ENCODE measurements at places on chromosomes 5 and 9. TPM values are rescaled to one million over a fixed set of nuclear protein-coding genes. Genes with fewer than 3 reads are reported as not detected.

GRCh38 chr5:78811121-78811817, 162.7 kb upstream of the LHFPL2 start:
- H3K27me3 ChIP-seq: no peaks in the 10 kb centered on the region
- peaks cover 7% of the 10 kb centered on the region for H3K4me1 ChIP-seq
- no peak overlapping the region for H3K27ac ChIP-seq
- H3K4me3 ChIP-seq: no peak overlapping the region

GRCh38 chr9:95085861-95086563, 231.5 kb downstream of the FANCC start:
- DNase-seq: no peak
- no peak overlapping the region for H3K27ac ChIP-seq
- H3K27me3 ChIP-seq: no peaks in the 10 kb centered on the region
- H3K4me3 ChIP-seq: no peak overlapping the region
- H3K4me1 ChIP-seq: peaks cover 26% of the 10 kb centered on the region

- H3K36me3 ChIP-seq: no peaks in the 10 kb centered on the region
- no peak overlapping the region for H3K27ac ChIP-seq
- DNase-seq: no peak
- H3K27me3 ChIP-seq: no peaks in the 10 kb centered on the region
- H3K4me1 ChIP-seq: no peaks in the 10 kb centered on the region
Measured at GRCh38 chr5:6180231-6180872, 198.0 kb downstream of the MED10 start.

- no peak overlapping the region for H3K4me3 ChIP-seq
- DNase-seq: peak; percentile 87
- H3K36me3 ChIP-seq: no peaks in the 10 kb centered on the region
- H3K27ac ChIP-seq: peak overlapping the region; percentile 24
- H3K27me3 ChIP-seq: no peaks in the 10 kb centered on the region
Measured at GRCh38 chr9:111056538-111056937, 18.3 kb upstream of the LPAR1 start.

The MARCHF6 gene
- 97.6 TPM for polyA plus RNA-seq

The DMRT3 gene
- not detected for polyA plus RNA-seq

DNA sequence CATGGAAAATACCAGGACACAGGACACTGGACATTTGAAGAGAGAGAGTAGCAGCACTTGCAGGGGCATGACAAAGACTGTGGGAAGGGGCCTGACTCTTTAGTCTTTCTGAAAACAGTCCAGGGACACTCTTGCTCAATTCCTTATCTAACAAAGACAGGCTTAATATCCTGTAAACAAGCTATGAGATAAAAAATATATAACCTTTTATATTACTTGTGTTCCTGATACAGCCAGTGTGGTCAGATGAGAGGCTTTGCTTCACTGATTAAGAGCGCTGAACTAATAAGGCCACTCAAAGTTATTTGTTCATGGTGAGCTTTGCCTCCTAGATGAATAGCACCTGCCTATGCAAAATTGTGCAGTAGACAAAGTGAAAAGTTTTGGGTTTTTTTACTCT, 518.7 kb downstream of the LRRC70 start:
- H3K4me1 ChIP-seq: no peaks in the 10 kb centered on the region
- H3K36me3 ChIP-seq: no peaks in the 10 kb centered on the region
- H3K4me3 ChIP-seq: no peak overlapping the region
- no peak for DNase-seq
- H3K27ac ChIP-seq: no peak overlapping the region
- H3K27me3 ChIP-seq: no peaks in the 10 kb centered on the region

GRCh38 chr9:13963005-13963653, 350.8 kb downstream of the NFIB start:
- no peaks in the 10 kb centered on the region for H3K36me3 ChIP-seq
- H3K4me1 ChIP-seq: no peaks in the 10 kb centered on the region
- H3K27me3 ChIP-seq: no peaks in the 10 kb centered on the region
- no peak overlapping the region for H3K4me3 ChIP-seq

The C5 gene
- polyA plus RNA-seq: 1.9 TPM

DNA sequence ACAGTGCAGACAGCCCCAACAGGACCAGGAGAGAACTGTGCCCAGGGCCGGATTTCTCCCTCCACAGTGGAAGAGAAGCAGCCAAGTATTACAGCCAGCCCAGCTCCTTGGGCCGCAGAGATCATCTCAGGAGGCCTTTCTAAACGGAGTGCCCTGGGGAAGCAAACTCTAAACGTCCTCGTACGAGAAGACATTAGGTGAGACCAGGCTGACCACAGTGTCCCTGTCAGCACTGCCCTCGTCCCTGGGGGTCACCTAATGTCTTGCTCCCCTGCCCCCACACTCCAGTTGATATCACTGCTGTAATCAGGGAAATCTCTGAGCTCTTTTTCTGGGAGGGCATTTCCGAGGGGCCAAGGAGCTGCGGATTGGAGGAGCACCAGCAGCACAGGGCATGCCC, 6.5 kb downstream of the QRFP start:
- H3K27ac ChIP-seq: no peak overlapping the region
- H3K4me1 ChIP-seq: peaks cover 5% of the 10 kb centered on the region
- no peak for DNase-seq
- no peak overlapping the region for H3K4me3 ChIP-seq

DNA sequence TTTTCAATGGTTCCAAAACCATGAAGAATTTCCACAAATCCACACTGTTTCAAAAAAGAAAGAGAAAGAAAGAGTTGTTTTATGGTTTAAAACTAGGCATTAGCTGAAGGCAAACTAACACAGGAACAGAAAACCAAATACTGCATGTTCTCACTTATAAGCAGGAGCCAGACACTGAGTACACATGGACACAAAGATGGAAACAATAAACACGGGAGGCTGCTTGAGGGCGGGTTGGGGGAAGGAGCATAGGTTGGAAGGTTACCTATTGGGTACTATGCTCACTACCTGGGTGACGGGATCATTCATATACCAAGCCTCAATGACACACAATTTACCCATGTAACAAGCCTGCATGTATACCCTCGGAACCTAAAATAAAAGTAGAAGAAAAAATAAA, 45.0 kb downstream of the SEMA6A start:
- no peak overlapping the region for H3K27ac ChIP-seq
- H3K4me1 ChIP-seq: no peaks in the 10 kb centered on the region
- DNase-seq: no peak
- no peaks in the 10 kb centered on the region for H3K27me3 ChIP-seq

The WDR5 gene
- polyA plus RNA-seq: 28.0 TPM

The ADGRD2 gene
- polyA plus RNA-seq: not detected

The NR4A3 gene
- polyA plus RNA-seq: 8.2 TPM

GRCh38 chr5:147234825-147235635, at the start of gene STK32A:
Gene STK32A (plus strand): TSS chr5:147235026. CDS start chr5:147239635, 4,609 bp downstream.
- H3K27ac ChIP-seq: no peak within 1 kb of the TSS
- H3K36me3 ChIP-seq: no peaks in the 10 kb centered on the region
- H3K4me1 ChIP-seq: no peaks in the 10 kb centered on the region
- peak; percentile 10 for DNase-seq
- H3K4me3 ChIP-seq: peak within 1 kb of the TSS; percentile 48
- peaks cover 11% of the 10 kb centered on the region for H3K27me3 ChIP-seq

DNA sequence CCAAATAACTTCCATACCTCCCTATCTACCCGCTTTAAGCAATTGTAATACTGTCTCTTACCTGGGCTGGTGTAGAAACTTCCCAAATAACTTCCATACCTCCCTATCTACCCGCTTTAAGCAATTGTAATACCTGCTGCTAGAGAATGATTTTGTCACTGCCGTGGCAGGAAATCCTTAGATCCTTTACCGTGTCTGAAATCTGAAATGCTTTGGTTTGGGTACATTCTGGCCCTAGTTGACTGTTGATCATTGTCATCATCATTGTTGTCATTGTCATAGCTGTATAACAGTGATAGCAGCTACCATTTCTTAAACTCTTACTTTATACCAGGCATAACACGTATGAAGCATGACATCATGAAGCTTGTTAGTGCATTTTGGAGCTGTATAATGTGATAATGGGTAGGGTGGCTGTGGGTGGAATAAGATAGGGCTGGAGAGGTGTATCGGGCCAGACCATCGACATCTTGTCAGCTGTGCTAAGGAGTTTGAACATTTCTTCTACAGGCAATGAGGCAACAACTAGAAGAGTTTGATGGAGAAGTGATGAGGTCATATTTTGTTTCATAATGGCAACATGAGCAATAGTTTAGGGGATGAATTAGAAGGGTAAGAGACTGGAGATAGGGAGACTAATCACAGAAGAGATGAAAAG, 15.7 kb downstream of the PIP5K1B start:
- H3K4me1 ChIP-seq: no peaks in the 10 kb centered on the region
- DNase-seq: no peak
- H3K36me3 ChIP-seq: no peaks in the 10 kb centered on the region
- no peak overlapping the region for H3K4me3 ChIP-seq
- H3K27ac ChIP-seq: no peak overlapping the region

DNA sequence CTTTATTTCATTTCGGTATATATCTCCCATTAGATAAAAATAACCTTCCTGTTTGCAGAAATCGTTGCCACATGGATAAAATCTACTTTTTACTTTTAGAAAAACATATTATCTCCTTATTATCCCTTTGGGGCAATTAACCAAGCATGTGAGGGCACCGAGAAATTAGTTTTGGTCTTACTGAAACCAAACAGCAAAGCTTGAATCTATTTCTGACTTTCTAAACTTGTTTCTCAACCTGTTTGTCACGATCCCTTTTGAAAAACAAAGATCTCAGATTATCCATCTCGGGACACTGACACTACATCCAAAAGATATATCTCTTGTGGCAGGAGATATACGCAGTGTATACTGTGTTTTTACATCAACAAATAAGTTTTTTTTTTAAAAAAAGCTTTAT, 2.3 kb downstream of the TUT7 start:
- H3K4me1 ChIP-seq: peaks cover 5% of the 10 kb centered on the region
- H3K27ac ChIP-seq: peak overlapping the region; percentile 35
- no peak for DNase-seq
- H3K36me3 ChIP-seq: no peaks in the 10 kb centered on the region
- H3K4me3 ChIP-seq: peak overlapping the region; percentile 94

DNA sequence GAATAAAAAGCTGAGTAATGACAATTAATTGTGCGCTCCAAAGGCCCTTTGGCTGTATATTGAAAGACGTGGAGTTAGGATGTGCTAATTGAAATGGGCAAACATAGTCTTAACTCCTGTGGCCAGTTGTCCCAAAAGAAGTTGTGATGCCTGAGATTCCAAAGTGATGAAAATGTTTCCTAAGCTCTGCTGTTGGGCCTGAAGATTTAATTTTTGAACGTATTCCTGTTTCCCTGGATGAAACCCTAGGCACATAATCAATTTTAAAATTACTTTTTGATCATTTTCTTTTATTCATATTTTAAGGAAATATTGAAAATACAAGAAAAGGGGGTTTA, 87.9 kb downstream of the PRDM6 start:
- peaks cover 5% of the 10 kb centered on the region for H3K36me3 ChIP-seq
- no peak for DNase-seq
- no peaks in the 10 kb centered on the region for H3K4me1 ChIP-seq
- no peak overlapping the region for H3K27ac ChIP-seq
- no peaks in the 10 kb centered on the region for H3K27me3 ChIP-seq

DNA sequence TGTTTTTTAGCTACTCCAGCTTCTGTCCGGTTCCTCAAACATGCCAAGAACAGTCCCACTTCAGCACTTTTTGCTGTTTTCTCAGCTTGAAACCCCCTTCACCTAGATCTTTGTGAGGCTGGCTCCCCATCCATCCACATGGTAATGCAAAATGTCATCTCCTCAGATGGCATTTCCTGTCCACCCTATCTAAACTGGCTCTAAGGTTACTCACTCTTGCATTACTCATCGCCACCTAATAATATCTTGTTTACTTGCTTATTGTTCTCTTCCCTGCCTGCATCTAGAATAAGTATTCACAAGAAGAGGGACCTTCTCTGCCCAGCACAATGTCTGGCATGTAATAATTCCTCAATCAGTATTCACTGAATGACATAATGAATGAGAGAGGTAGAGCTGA, 220.1 kb downstream of the FAM114A2 start:
- no peak for DNase-seq
- no peaks in the 10 kb centered on the region for H3K4me1 ChIP-seq
- H3K27ac ChIP-seq: no peak overlapping the region
- H3K27me3 ChIP-seq: no peaks in the 10 kb centered on the region

DNA sequence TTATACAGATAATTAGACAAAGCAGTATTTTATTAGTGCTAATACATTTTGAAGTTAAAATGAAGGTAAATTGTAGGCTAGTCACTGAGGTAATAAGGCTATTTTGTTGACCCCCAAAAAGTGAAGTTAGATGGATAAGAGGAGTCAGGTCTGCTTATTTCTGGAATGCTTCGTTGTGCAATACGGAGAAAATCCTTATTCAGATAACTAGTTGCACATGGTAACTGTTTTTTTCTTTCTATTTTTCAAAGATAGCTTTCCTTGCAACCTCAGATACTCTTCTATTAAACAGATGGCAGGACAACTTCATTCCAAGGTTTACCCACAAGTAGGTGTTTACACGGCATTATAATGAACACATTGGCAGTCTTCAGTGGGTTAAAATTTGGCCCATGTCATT, 101.1 kb downstream of the TMEM174 start:
- no peak overlapping the region for H3K27ac ChIP-seq
- DNase-seq: no peak
- no peaks in the 10 kb centered on the region for H3K4me1 ChIP-seq
- peaks cover 26% of the 10 kb centered on the region for H3K27me3 ChIP-seq
- H3K36me3 ChIP-seq: no peaks in the 10 kb centered on the region

The SPATA31A6 gene
- not detected for polyA plus RNA-seq

GRCh38 chr5:6858419-6858818, 145.2 kb downstream of the TENT4A start:
- H3K4me3 ChIP-seq: no peak overlapping the region
- H3K4me1 ChIP-seq: no peaks in the 10 kb centered on the region
- DNase-seq: no peak

GRCh38 chr5:173411791-173412555, 83.8 kb upstream of the STC2 start:
- H3K36me3 ChIP-seq: no peaks in the 10 kb centered on the region
- H3K4me3 ChIP-seq: no peak overlapping the region
- H3K27me3 ChIP-seq: no peaks in the 10 kb centered on the region
- DNase-seq: no peak
- H3K4me1 ChIP-seq: peaks cover 3% of the 10 kb centered on the region

- peaks cover 27% of the 10 kb centered on the region for H3K4me1 ChIP-seq
- H3K4me3 ChIP-seq: no peak overlapping the region
- peak; percentile 90 for DNase-seq
Measured at GRCh38 chr5:125410537-125411070, 664.2 kb upstream of the ZNF608 start.

The SMIM33 gene
- polyA plus RNA-seq: not detected

DNA sequence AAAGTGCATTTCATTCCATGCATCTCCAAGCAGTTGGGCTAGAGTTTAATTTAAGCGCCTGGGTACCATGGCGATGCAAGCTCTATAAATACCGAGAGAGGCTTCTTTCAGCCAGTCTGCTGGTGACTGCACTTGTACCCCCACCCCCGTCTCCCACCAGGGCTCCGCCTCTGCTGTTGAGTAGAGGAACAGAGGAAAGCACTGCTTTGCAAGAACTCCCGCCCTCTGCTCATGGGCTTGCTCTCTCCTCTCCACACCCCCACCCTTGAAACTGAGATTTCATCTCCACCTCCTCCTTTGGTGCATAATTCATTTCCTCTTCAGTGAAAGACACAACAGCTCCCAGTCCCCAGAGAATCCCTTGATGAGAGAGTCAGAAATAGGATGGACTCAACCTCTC, 5.1 kb upstream of the WWC1 start:
- no peak overlapping the region for H3K4me3 ChIP-seq
- H3K4me1 ChIP-seq: no peaks in the 10 kb centered on the region
- no peak overlapping the region for H3K27ac ChIP-seq
- H3K36me3 ChIP-seq: no peaks in the 10 kb centered on the region

Data from fibroblast of lung (primary cell).